ENCODE measurements at places on chromosomes 11 and 22.

- no peak for ATAC-seq
Observed at GRCh38 chr22:39562839-39563489, 7.6 kb upstream of the CACNA1I start.

DNA sequence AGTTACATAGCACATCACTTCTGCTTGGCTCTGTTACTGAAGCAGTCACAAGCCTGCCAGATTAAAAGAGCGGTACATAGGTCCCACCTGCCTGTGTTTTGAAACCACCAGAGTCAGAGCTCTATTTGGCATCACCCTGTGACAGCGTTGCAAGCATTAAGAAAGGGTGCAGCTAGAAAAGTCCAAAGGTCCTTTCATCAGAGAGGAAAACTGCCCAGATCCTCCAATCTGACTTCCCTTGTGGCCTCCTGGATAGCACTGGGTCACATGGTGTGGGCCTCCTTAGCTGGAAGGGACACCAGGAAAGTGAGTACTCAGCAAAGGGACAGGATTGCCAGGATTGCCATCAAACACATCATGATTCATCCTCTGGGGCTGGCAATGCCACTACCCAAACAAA is 22.9 kb downstream of the STX3 start:
- ATAC-seq, result no peak

DNA sequence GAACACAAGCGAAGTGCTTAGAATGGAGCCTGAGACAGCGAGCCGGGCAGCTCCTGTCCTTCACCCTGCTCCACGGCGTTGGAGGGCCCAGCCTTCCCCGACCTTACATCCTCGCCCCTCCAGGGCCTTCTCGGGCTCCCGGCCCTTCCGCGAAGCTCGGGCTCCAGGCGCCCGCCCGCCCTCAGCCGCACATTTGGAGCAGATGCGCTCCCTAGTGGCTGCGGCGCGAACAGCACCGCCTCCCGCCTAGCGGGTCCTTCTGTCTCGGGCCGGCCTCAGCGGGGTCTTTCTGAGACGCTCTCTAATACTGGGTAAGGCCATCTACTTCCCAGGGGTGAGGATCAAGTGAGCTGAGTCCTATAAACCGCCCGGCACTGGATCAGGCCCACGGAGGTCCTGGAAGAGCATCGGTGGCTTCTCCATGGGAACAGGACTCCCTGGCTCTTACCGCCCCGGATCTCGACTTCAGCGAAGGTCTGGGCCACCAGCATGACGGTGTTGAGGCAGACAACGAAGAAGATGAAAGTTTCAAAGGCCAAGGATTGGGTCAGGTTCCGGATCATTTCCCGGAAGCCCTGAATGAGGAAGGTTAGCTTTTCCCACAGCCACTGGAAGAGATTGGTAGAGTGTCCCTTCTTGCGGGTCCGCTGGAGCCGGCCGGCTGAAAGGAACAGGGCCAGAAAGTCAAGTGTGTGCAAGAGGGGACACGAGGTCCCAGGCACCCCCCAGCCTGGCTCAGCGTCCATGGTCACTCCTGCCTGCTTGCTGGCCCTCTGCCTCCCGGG is 3.7 kb downstream of the CATSPER1 start:
- ATAC-seq, result peak; percentile 87

DNA sequence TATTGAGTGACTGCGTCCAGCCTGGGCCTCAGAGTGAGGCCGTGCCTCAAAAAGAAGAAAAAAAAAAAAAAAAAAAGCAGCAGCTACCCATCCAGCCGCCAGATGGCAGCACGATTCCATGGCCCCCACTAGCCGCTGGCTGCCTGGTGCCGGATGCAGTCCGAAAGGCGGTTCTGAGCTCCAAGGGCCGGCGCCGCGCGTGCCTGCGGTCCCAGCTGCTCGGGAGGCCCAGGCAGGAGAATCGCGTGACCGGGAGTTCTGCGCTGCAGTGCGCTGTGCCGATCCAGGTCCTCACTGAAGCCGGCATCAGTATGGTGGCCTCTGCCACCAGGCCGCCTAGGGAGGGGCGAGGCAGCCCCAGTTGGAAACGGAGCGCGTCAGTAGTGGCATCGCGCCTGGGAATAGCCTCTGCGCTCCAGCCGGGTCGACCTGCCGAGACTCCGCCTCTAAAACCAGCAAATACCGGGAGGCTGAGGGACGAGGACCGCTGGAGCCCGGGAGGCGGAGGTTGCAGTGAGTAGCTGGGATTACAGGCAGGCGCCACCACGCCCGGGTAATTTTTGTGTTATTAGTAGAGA is 19.3 kb downstream of the SCARF2 start:
- ATAC-seq, result peak; percentile 62

- peak; percentile 95 for ATAC-seq
Observed at GRCh38 chr22:22060200-22061084, 77.9 kb upstream of the TOP3B start.

DNA sequence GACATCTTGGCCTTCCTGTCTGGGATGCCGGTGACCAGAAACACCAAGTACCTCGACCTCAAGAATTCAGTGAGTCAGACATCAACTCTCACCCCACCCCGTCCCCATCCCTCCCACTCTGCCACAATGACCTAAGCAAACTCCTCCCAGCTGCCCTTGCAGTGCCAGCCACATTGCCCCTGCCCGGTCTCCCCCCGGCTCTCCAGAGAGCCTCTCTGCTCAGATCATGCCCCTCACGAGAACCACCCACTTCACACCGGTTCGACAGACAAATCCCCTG is 23.6 kb upstream of the MYRF start:
- peak; percentile 8 for ATAC-seq

DNA sequence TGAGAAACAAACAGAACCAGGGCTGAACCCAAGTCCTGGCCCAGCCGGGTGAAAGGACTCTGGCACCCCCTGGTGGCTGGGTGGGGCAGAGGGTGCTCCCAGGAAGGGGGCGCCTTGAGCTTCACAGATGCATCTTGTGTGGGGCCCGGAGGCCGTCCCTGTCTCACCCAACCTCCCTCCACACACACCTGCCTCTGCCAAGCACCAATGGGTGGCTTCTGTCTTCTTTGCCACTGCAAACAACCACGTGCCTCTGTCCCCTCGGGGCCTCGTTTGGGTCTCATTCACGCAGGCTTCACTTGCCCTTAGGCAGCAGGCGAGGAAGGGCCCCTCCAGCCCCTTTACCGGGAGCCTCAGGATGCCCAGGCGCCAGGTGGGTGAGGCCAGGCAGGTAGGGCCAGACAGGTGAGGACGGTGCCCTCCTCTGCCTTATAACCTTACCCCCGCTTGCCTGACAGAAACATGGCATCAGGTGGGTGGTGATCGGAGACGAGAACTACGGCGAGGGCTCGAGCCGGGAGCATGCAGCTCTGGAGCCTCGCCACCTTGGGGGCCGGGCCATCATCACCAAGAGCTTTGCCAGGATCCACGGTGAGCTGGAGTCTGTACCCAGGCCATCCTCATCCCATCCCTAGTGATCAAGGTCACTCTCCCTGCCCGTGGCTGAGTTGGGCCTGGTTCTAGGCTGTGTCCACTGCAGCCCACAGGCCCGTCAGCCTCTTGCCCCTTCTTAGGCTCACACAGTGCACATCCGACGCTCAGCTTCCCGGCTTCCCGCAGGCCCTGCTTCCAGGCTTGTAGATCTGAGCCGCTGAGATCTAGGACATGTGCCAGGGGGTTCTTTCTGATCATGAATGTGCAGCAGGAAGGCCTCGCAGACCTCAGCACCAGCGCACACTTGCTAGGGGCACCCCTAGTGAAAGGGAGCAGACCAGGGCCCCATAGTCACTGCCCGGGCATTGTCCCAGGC is 17.2 kb downstream of the POLR3H start:
- peak; percentile 67 for ATAC-seq

DNA sequence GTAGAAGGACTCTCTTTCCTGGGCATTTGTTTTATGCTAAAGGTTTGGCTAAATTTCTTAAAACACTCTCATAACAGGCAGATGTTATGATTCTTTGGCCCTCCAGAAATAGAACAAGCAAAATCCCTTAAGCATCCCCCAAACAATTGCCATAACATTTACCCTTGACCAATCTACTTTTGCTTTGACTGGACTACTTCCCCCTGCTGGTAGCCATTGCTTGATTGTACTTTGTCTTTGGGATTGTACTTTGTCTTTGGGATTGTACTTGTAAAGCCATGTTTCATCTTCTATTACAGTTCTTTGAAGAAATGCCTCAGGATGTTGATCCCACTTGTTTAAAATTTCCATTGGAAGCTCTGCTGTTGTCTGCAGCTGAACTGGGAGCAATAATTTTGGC is 53.3 kb upstream of the GLYAT start:
- no peak for ATAC-seq

DNA sequence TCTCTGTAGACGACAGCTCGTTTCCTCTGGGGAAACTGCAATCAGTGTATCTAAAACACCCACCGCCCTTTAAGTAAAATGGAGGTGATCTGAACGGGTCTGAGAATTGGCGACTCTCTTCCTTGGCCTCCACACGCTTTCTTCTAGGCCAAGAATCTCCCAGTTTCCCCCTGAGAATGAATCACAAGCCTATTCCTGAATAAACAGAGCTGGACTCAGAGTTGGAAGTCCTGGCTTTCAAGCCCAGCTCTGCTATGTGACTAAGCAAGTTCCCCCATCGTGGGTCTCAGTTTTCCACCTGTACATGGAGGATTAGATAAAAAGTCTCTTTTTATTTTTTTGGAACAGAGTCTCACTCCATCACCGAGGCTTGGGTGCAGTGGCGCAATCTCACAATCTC is 200.4 kb downstream of the MN1 start:
- ATAC-seq, result no peak

DNA sequence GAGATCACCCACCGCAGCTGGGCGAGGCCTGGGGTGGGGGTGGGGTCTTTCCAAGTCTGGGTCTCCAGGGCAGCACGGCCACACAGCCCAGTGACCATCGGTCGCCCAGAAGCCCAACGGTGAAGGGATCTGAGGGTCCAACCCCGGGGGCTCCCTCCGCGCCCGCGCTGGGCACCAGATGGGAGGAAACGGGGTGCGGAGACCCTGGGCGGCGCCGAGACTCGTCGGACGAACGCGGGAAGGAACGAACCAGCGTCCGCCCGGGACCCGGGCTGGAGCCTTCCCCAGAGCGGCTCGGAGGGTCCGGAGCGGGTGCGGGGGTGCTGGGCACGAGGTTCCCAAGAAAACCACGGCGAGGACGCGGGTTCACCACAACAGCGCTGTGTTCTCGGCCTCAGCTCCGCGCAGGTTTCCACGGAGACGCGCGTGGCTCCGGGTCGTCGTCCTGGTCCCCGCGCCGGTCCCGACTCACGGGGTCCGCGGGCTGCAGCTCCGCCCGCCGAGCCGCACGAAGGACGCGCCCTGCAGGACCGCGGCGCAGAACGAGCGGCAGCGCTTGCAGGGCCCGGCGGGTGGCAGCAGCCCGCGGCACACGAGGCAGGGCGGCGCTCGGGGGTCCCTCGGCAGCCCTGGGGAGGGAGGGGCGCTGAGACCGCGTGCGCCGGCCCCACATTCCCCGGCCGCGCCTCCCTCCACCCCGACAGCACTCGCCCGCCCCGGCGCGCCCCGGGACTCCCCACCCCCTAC is 2.3 kb upstream of the IL17REL start:
- ATAC-seq, result no peak

Data from SK-N-SH treated with all-trans-retinoic acid at 6 μM for 48 hours (cell line).